Stimulated activated CD8-positive, alpha-beta memory T cell treated with anti-CD3 and anti-CD28 coated beads, Interleukin-4, amount 100 ng/mL, for 1 hour (primary cell): ENCODE measurements at places on chromosomes 5 and 9.

- no peak for DNase-seq
These were observed 72.5 kb downstream of the AMBP start for GRCh38 chr9:114005371-114006154.

DNA sequence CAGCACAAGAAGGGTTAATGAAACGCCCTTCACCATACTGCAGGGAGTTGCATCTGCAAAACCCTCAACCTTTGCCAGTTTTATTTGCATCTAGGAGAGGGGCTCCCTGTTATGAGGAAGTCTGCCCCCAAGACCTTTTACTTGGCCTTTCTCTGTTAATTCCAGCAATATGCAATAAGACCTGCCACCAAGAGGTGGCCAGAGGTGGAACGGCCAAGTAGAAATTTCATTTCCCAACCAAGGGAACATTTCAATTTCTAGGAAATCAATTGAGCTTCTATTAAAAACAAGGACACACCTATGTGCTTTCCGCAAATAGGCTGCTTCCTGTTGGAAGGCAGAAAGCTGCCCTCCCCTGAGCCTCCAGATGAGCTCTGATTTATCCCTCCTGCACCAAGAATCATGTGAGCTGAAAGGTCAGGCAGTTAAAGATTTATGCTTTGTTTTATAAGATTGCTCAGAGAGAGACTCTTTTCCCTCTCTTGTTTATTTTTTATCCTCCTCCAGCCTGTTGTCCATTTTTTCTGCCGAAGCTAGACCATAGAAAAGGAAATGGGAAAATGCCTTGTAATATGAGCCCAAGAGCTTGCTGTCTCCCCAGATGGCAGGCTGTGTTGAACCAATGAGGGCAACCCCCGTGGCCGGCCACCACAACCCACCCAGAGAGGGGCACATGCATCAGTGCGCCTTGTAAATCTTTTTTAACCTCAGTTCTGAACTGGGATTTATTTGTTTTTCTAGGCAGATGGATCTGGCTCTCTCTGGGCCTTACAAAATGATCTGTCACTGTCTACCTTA is 572.8 kb downstream of the TLE1 start:
- DNase-seq, result no peak

DNA sequence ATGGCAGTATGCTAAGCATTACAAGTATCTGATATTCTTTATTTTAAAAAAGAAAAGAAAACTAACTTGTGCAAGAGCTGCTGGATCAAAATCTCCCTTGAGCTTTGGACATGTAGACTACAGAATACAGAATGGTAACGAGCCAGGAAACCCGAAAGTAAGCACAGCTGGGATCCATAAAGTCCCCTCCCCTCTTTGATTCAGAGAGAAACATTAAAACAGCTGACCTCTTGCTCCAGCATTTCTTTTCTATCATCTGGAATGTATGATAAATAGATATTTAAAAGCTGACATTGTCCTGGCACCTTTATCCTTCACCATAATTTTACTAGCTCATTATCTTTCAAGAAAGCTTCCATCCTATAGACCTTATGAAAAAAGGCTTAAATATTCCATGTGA is 28.2 kb upstream of the LPAR1 start:
- no peak for DNase-seq

- no peak for DNase-seq
These were observed 26.6 kb downstream of the LHX6 start for GRCh38 chr9:122202111-122202510.

DNA sequence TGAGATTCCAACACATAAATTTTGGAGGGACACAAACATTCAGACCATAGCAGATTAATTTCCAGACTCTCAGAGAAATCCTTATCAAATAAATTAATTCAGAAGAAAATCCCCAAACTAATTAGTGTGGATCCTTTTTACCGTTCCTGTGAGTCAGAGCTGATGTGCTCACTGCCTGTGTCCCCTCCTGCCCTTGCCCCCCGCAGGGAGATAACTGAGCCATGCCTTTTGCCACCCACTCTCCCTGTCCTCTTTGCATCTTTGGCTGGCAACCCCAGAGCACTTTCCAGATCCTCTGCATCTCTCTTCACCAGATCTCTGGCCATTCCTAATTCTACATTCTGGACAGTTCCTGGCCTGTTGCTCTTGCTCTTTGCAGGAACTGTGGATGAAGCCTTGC is 135.4 kb upstream of the MAP1B start:
- no peak for DNase-seq

GRCh38 chr5:944992-945685 is 52.5 kb downstream of the TRIP13 start:
- DNase-seq, result no peak
